Activated CD8-positive, alpha-beta memory T cell treated with anti-CD3 and anti-CD28 coated beads, Interleukin-2, amount 10 ng/mL, durations not matched to agents 7 days and 5 days (primary cell): ENCODE measurements at places on chromosomes 4 and X. TPM values are rescaled to one million over a fixed set of nuclear protein-coding genes. Genes with fewer than 3 reads are reported as not detected.

GRCh38 chr4:39970671-39971640 is 6.8 kb downstream of the PDS5A start:
- no peak for DNase-seq

DNA sequence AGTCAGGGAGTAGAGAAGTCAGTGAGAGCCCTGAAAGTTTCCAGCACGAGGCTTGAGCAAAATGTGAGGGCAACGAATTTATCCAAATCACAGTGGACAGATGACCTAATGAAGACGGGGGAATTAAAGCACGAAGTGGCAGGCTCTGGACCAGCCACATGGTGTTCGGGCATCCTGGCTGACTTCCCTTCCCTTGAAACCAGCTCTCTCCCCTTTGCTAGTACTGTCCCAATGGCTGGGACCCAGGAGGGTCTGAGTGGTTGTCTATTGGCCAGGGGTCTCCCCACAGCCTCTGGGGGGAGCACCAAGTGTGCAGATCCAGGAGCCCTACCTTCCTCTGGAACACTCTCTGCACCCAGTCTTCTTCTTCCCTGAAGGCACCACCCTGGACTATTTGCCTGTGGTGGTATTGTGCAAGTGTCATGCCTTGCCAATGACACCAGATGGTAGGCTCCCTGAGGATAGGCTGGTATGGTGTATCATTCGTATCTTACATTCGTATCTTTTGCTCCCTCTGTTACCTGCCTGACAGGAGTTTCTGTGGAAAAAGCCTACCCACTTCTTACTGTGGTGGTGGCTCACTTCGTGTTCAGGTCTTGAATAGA is 2.1 kb downstream of the APLN start:
- no peak for DNase-seq

GRCh38 chr4:113586072-113586471 is 175.5 kb downstream of the CAMK2D start:
- no peak for DNase-seq

DNA sequence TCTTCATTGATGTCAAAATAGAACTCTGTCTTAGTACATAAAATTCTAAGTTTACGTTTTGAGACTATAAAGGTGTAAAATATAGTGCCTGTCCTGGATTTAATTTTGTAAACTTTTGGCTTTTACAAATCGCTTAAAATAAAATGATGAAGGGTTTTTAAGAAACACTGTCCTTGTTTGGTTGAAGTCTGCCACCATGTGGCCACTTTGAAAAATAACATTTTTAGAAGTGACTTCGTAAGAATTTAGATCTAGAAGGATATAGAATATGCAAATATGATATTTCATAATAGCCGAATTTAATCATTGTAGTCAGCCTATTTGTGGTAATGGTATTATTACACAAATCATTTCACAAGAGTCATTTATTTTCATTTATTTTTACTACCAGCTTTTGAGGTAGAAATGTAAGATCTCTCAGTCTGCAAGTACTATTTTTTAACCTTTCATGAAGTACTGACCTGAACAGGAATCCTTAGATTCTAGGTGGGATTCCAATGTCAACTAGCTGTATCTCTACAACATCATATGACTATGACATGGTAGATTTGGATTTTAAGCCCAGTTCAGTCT is 31.0 kb upstream of the FAT4 start:
- no peak for DNase-seq

Gene SOWAHD
- total RNA-seq: 4.7 TPM
